ENCODE measurements at places on chromosomes 3 and 15. TPM values are rescaled to one million over a fixed set of nuclear protein-coding genes. Genes with fewer than 3 reads are reported as not detected.
A peak's percentile ranks its signal among the peaks of the same experiment; 100 is the strongest.

The CACNA2D2 gene
- total RNA-seq: 0.03 TPM

The ALDH1A3 gene
- total RNA-seq: 141 TPM

The COPS2 gene
- total RNA-seq: 88.4 TPM

The CORO2B gene
- 2.5 TPM for total RNA-seq

The MKRN2OS gene
- total RNA-seq: not detected

DNA sequence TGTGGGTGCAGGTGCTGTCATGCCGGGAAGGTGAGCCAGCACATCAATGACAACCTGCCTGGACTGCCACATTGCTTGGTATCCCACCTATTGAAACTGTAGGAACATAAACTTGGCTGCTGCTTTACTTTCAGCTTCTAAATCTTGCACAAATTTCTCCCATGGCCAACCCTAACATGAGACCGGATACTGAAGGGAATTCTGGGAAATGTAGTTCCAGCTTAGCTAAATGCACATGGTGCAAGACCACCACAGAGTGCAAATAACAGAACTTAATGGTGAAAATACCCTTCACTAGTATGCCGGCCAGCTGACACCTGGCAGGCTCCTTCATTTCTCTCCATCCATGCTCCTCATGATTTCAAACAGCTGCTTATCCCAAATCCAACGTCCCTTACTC lies 247.4 kb downstream of the ARRDC4 start:
- no peak for DNase-seq

DNA sequence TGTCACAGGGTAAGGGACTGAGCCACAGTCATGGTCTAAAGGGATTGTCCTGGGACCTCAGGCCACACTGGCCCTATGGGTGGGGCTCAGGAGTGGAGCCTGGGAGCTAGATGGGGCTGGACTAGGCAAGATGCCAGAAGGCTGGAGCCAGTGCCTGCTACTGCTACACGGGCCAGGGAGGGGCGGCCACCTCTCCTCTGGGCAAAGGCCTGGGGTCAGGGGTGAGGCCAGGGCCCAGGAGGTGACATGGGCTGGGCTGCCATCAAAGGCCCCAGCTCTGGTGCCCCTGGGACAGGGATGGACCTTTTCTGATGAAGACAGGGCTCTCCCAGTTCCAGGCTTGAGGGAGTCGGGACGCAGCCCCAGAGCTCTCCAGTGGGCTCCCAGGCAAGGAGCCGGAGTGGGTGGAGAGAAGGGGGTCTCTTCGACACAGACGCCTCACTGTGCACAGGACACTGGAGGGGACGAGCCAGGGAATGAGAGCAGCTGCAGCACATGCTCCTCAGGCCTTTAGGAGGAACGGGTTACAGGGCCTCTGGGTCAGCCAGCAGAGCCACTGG lies 62.1 kb upstream of the IQSEC1 start:
- DNase-seq: no peak

DNA sequence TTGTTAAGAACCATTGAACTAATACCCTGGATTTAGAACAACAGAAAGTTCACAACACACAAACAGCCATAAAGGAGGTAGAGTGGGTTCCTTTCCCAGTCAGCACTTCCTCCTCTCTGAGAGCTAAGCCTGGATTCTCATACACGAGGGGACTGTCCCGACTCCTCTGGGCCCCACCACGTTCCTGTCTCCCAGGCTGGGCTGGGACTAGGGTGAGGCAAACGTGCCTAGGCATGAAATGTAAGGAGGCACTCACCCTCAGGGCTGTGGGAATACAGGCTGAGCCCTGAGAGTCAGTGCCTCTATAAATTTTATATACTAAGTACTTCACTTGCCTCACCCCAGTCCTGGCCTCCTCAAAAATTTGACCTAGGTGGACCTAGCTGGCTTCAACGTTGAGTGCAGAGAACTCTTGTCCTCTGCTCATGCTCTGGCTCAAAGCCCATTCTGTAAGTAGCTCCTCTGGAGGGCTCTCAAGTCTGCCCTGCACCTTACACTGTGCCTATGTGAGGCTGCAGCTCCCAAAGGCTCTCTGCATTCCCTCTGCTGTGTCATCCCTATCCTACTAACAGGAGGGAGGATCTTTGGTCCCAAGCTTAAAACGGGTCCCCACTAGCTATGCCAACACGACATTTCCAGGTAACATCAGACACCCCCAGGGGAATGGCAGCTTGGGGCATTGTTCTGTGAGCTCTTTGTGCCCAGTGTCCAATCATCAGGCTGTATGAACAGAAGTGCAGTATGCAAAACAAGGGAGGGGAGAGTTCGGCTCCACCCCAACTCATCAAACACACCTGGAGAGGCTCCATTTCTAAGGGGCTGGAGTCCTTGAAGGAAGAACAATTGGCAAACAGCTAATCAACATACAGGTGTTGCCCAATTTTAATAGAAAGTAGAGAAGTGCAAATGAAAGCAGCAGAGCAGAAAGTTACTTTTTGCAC lies 233.2 kb downstream of the RPLP1 start:
- DNase-seq: no peak

GRCh38 chr3:71104121-71104541 lies 479.4 kb downstream of the FOXP1 start:
- peak; percentile 84 for DNase-seq

Measured in Daoy (cell line).